ENCODE measurements at places on chromosomes 13 and 19.

GRCh38 chr19:4567584-4568071 lies 8.1 kb upstream of the SEMA6B start:
- no peak for DNase-seq

GRCh38 chr19:47058621-47059022 lies 10.2 kb upstream of the TMEM160 start:
- no peak for DNase-seq

DNA sequence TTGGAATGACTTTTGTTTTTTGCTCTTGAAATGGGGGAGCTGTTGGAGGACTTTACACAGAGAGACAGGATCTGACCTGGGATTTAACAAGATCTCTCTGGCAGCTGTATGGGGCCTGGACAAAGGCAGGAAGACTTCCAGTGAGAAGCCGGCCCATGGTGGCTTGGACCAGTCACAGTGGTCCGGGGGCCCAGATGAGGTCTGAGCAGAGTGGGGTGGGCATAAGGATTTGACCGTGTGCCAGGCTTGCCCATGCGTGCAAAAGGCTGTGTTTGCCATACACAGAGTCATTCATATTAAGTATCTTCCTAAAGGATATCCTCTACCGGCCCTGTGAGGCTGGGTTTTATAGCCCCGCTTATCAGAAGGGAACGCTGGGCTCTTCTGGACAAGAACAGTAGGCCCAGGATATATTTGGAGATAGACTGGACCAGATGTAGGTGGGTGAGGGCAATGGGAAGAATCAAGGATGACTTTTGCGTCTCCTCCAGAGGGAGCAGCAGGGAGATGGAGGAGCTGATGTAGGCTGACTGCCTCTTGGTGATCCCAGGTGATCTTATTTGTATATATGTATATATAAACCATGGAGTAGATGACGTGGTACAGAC lies 4.1 kb downstream of the SPACA6 start:
- DNase-seq: no peak

DNA sequence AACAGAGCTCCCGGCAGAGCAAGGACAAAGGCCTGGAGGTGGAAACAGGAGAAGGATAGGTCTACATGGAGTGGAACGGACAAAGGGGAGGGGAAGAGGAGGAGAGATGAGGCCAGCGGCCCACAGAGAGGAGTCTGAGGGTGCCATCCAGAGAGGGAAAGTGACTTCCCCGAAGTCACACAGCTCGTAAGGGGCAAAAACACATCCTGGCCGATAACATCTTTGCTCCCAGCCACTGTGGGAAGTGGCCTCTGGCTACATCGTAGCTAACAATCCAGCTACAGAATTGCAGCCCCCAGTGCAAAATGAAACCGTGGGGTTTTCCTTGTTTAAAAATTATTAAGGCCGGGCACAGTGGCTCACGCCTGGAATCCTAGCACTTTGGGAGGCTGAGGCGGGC lies 11.5 kb downstream of the PTPRS start:
- DNase-seq: no peak

DNA sequence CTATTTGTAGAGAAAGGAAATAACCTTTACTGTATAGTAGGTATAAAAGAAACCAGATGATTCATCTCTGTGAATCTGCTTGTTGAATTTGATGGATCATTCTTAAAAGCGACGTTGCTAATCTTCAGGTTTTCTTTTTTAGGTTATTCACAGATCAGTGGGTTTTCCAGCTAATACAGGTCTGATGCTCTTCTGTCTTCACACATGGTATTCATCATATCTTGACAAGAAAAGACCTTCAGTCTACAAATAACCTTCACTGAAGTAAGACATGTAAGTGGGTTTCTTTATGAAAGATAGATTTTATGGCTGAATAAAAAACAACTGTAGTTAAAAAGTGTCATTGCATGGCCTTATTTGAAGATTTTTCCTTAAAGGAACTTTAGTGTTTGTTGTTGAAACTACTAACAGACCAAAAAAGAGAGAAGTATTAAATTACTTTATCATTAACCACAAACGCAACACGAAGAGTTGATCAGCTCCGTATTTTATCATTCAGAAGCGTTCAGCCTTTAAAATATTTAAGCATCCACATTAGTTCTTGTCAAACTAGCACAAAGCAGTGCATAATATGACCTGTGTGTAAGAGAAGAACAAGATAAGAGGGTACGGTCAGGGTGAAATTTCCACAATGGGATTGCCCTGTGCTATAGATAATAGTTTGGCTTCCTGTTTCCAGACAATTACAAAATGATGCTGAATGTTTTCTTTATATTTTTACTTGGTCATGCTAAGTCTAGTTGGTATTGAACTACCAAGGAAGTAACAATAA lies 299.5 kb downstream of the MZT1 start:
- DNase-seq: no peak

GRCh38 chr13:19681517-19681916 lies 48.1 kb downstream of the MPHOSPH8 start:
- DNase-seq: no peak

DNA sequence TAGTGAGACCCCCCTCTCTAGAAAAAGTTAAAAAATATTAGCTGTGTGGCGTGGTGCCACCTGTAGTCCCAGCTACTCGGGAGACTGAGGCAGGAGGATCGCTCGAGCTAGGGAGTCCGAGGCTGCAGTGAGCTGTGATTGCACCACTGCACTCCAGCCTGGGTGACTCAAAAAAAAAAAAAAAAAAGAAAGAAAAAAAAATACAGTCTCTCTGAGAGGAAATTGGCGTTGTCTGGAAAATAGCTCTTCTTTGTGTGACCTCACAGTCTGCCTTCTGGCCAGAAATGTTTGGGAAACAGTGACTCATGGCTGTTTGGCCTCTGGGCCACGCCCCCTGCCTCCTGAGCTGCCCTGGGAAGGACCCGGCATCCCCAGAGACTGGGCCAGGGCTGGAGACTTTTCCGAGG lies 10.7 kb downstream of the MARCHF2 start:
- peak; percentile 55 for DNase-seq

DNA sequence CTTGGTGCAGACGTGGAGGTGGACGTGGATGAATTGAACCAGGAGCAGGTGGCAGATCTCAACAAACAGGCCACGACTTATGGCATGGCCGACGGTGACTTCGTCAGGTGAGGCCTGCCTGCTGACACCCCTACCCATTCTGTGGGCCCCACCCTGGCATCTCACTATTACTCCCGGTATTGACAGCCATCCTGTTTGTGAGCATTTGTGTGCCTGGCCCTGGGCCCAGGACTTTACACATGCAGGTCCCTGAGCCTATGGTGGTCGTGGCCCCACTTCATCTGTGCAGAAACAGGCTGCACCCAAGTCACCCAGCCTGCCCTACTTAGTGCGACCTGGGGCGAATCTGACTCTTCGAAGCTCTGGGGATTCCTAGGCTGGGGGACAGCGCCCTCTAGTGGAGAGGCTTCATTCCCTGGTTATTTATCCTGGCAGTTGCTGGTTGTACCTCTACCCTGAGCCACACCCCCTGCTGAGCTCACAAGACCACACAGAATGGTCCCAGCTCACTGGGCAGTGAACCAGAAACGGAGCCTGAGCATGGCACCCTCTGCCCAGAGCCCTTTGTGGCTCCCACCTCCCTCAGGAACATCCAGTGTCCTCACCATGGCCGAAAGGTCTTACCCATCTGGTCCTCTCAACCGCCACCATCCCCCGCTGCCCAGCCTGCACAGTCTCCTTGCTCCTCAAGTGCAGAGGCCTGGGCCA lies 16.9 kb downstream of the ZNF296 start:
- peak; percentile 79 for DNase-seq

- DNase-seq: no peak
These were observed 3.1 kb downstream of the CEACAM3 start for GRCh38 chr19:41799444-41800000.

DNA sequence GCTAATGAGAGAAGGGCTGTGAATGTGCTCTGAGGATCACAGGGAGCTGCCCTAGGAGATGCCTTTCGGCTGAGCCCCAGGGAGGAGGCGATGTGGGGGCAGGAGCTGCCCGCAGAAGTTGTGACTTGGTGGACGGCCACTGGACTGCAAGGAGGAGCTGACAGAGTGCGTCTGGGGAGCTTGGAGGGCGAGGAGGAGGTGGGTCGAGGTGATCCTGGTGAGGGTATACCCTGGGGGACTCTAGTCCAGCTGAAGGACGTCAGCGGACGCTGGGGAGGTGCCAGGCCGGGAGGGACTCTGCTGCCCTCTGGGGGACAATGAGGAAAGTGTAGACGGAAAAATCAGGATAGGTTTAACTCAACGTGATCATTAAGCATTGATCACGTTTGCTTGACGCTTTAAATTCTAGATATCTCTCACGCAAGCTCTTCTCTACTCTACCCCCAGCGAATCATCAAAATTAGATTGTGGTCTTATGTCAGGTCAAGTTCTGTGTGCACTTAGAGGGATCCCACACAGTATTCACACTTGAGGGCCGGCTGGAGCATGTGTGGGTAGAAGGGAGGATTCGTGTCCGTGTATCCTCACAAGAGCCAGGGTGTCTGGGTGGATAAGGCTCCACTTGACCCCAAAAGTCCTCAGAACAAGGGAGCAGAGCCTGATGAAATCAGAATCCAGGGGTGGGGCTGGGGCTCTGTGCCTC lies 3.3 kb upstream of the CEACAM7 start:
- DNase-seq: no peak

- no peak for DNase-seq
These were observed 1495.0 kb upstream of the PCDH20 start for GRCh38 chr13:62910541-62911060.

DNA sequence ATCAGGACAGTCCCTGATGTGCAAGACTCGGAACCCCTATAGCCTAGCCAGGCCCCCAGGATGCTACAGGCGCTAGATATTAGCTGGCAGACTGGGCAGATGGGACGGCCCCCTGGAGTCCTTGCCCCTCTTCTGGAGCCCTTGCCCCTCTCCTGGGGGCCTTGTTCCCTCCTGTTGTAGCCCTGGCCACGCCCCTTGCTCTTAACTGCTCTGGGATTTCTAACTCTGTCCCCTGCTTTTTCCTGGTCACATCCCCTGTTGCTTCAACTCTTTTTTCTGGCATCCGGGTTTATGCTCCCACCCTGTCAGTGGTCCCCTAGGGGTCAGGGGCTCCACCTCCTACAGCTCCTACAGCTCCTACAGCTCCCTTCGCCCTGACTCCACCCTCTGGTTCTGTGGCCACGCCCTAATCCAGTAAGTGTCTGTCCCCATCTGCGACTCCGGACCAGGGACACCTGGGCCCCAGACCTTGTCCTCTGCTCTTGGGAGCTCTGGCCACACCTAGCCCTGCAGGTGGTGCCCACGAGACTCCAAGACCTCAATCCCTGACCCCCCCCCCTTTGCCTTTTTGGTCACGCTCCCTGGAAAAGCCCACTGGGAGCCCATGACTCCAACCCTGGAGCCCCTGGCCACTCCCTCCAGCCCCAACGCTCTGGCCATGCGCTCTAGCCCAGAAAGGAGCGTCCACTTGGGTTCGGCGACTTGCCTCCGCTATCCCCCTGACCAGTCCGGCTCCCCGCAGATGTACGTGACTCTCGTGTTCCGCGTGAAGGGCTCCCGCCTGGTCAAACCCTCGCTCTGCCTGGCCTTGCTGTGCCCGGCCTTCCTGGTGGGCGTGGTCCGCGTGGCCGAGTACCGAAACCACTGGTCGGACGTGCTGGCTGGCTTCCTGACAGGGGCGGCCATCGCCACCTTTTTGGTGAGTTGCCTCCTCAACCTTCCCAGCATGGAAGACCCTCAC lies 6.8 kb downstream of the PLPPR2 start:
- no peak for DNase-seq

GRCh38 chr19:41795031-41795461 lies 1.3 kb upstream of the CEACAM3 start:
- no peak for DNase-seq

DNA sequence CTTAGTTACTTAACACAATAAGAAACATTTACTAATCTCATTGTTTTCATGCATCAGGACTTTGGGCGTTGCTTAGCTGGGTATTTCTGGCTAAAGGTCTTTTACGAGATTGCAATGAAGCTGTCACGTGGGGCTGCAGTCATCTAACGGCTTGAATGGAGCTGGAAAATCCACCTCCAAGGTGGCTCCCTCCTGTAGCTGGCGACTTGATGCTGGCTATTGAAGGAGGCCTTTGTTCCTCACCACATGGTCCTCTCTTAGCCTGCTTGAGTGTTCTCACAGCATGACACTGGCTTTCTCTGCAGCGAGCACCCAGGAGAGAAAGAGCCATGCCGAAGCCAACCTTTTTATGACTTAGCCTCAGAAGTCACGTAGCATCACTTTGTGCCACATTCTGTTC lies 92.0 kb downstream of the NHLRC3 start:
- no peak for DNase-seq

GRCh38 chr19:4186087-4186993 lies 3.9 kb downstream of the ANKRD24 start:
- DNase-seq: peak; percentile 38

GRCh38 chr19:4839192-4839591 lies 7.7 kb upstream of the TICAM1 start:
- DNase-seq: no peak

DNA sequence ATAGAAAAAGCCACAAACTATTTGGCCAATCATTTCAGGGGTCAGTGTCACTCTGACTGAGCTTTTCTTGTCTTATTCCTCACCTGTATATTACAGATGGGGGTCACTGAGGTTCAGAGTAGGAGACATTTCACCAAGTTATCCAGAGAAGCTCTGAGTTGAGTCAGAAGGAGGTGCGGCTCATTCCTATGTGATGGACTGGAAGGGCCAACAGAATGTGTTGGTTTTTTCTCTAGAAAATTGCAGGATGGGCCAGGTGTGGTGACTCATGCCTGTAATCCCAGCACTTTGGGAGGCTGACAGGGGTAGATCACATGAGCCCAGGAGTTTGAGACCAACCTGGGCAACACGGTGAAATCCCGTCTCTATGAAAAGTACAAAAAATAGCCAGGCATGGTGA lies 24.5 kb upstream of the ZNF83 start:
- DNase-seq: no peak

DNA sequence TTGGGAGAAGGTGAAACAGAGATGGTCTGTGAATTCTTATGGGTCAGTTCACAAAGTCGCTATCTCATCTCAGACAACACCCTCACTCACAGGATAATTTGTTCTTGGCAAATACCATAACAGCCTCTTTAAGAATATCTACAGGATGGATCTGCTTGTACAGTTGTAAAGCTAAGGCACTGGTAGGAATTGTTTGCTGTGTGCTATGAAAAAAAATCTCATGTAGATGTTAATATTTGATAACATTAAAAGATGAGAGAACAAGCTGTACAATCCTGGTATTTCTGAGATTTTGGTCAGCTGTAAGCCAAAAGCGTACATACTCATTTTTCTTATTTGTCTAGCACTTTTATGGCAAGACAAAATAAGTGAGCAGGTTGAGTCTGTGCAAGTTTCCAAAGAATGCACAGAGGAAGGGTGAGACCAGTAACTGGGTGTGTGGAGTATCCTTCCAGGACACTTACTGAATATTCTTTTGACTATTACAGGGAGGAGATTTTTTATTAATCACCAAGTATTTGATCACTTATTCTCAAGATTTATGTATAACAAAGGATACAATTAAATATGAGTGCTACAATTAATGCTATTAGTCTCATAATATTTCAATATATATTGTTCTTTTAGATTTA lies 814.5 kb upstream of the MIR17HG start:
- no peak for DNase-seq

GRCh38 chr13:85216576-85216975 lies 582.6 kb downstream of the SLITRK6 start:
- DNase-seq: no peak

Measured in globus pallidus (tissue), 1 donor.